ENCODE measurements at places on chromosomes 11 and 22.

- DNase-seq: no peak
These were observed 19.7 kb downstream of the ARFGAP2 start for GRCh38 chr11:47156951-47157350.

DNA sequence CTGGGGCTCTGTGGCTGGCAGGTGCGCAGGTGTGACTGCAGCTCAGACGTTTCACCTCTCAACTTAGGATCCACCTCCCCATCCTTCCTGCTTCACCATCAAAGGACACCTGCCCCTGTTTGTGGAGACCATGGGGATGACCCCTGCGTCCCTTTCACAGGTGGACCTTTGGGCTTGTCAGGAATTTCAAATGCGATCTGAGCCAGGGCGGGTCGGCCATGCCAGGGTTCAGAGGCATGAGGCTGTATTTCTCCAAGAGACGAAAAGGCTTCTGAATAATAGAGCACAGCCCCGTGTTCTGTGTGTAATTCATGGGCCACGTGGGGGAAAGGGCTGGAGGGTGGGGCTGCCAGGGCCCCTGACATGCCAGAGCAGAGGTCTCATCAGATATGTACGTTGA, 668.0 kb downstream of the BRD1 start:
- DNase-seq: no peak

GRCh38 chr22:41857155-41857859, 24.4 kb downstream of the SREBF2 start:
- DNase-seq: peak; percentile 80

GRCh38 chr11:47907499-47907898, 59.3 kb upstream of the NUP160 start:
- no peak for DNase-seq

- DNase-seq: no peak
These were observed 78.9 kb downstream of the SFI1 start for GRCh38 chr22:31575190-31575589.

DNA sequence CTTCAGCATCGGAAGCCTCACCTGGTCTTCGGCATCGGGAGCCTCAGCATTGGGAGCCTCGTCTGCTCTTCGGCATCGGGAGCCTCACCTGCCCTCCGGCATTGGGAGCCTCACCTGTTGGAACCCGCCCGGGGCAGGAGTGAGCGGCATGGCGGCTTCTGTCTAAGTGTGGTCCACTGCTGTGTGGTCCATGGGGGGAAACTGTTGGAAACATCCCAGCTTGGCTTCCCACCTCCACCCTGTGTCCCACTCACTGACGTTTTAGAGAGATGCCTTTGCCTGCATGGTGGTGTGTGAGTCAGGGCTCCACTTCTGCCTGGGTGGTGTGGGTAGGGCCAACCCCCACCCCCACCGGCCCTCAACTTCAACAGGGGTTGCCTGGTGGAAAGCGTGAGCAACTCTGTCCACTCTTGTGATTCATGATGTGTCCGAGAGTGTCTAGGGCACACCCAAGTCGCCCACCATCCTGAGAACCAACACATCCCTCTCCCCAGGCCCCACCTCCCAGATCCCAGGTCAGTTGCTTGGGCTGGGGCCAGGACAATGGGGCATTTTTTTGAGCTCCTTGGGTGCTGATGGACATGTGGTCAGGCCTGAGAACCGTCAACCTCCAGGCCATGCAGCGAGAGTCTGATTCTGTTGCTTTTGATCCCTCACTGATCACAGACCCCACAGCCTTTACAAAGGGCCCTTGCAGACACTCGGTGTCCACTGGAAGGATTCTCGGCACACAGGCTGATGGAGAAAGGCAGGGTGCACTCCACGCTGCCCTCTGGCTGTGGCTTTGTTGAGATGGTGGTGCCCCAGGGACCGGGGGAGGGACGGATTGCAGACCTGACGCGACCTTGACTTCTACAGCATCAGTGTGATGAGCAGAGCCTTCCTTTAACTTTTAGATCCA, 406.7 kb downstream of the TBC1D22A start:
- DNase-seq: no peak

DNA sequence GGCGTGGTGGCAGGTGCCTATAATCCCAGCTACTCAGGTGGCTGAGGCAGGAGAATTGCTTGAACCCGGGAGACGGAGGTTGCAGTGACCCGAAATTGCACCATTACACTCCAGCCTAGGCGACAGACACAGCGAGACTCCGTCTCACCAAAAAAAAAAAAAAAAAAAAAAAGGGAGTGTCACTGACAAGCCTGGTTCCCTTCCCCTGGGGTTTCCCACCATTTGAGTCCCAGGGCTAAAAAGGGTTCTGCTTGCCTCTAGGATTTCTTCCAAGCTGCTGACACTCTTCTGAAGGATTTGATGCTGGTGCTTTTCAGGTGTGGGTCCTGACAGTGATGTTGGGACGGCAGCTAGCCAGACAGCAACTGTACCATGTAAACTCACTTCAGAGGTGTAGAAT, 1.3 kb upstream of the CCDC88B start:
- no peak for DNase-seq

DNA sequence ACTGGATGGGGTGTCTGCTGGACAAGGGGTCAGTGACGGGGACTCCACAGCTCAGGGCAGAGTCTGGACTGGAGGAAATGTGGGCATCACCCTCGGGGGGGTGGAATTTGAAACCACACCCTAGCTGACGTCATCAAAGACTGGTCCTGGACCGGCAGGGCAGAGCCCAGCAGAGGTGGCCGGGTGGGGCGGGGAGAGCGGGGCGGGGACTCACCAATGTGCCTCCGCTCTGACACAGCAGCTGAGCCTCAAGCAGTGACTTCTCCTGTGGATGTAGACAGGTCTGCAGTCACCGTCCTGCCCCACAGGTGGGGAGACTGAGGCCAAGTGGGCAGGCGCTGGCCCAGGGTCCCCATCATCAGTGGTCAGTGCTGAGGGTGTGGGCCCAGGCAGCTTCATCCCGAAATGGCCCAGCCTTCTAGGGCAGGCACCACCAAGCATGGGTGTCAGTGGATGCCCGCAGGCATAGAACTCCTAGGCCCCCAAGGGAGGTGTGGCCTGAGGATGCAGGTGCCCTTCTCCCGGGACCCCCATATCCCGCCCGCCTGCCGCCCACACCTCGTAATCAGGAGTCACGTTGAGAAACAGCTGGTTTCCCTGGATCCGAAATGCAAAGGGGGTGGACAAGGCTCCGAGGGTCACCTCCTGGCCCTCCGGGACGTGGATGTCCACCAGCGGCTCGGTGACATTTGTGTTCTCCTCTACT, 603 bp downstream of the CDHR5 start:
- DNase-seq: no peak

GRCh38 chr11:16881074-16881709, 133.0 kb downstream of the PLEKHA7 start:
- DNase-seq: no peak

DNA sequence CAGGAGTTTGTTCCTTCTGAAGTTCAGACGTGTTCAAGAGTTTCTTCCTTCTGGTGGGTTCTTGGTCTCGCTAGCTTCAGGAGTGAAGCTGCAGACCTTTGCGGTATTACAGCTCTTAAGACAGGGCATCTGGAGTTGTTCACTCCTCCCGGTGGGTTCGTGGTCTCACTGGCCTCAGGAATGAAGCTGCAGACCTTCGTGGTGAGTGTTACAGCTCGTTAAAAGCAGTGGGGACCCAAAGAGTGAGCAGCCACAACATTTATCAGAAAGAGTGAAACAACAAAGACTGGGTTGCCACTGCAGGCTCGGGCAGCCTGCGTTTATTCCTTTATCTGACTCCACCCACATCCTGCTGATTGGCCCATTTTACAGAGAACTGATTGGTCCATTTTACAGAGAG, 373.1 kb downstream of the ETS1 start:
- no peak for DNase-seq

- peak; percentile 45 for DNase-seq
These were observed 11.7 kb downstream of the TECTA start for GRCh38 chr11:121112498-121113455.

- no peak for DNase-seq
These were observed 53.4 kb upstream of the EMID1 start for GRCh38 chr22:29152045-29152953.

DNA sequence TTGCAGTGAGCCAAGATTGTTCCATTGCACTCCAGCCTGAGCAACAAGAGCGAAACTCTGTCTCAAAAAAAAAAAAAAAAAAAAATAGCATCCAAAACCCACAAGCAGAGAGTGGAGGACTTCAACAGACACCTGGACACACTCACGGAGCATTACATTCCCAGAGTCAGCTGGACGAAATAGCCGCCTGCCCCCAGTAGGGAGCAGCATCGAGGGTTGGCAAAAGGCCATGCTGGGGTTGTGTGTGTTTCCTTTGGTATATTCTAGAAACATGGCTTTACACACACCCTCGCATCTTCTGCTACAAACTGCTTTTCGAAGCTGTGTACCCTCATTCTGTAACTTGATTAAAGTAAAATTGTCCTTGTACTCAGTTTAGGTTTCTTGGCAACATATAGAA, 5.3 kb downstream of the ADA2 start:
- DNase-seq: peak; percentile 39

DNA sequence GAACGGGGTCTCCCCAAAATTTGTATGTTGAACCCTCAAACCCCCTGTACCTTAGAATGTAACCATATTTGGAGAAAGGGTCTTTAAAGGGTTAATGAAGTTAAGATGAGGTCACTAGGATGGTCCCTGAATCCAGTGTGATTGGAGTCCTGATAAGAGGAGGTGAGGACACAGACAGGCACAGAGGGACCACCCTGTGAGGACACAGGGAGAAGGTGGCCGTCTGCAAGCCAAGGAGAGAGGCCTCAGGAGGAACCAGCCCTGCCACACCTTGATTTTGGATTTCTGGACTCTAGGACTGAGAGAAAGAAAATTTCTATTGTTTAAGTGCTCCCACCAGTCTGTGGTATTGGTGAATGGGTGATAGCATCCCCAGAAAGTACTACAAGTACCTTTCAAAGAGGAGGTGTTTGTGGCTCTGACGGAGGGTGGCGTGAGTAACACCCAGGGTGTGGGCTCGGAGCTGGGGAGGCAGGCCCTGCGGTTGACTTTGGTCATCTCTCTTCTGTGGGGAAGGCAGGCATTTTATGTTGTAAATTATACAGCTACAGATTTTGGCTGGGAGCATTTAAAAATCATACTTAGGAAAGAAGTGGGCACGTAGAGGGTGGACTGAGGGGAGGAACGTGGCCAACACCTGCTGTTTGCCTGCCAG, 13.8 kb downstream of the MRGPRF start:
- DNase-seq: no peak

DNA sequence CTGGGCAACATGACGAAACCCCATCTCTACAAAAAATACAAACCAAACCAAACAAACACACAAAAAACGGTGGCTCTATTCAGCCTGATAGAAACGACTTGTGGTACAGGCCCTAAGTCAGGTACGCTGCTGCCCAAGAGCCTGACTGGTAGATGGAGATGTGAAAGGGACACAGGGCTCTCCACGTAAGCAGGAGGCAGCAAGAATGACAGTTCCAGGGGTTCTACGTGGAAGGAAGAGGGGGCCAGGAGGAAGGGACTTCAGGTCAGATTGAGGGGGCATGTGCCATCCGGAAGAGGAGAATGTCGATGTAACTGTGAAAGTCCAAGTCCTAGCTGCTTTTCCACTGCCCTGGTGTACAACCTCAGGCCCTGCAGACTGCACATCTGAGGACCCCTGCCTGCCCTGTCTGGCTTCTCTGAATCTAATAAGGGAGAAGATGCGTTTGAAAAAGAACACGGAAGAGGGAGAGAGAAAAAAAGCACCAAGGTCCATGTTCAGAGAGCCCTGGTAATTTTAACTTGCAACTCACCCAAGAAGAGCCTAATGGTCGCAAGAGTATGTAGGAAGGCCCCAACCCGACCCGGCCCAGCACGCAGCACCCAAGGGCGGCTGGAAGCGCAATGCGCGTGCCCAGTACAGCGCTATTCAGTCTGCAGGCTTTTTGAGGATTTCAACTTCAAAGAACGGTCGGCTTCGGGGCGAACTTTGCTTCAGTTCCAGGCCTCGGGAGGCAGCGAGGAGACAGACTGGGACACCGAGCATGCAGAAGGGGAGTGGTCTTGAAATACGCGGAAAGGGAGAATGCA, 909 bp upstream of the ZNRD2 start:
- no peak for DNase-seq

- DNase-seq: no peak
These were observed 111.4 kb upstream of the PITPNB start for GRCh38 chr22:28030473-28030872.

DNA sequence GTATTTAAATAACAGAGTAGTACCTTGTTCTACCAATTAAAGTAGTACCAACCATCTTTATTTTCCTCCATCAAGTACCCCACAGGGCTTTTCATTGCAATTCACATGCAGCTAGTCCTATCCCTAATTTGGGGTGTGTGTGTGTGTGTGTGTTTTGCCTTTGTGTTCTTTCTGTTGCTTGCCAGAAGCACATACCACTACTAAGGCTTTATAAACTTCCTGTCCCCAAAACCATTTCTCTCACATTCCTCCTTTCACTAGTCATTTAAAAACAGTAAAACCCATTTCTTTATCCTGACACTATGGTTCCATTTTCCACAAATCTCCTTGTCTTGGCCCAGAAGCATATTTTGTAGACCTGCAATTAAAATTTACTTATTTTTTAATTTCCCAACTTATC, 54.6 kb downstream of the SLC36A4 start:
- no peak for DNase-seq

GRCh38 chr22:48900626-48901025, 927.0 kb downstream of the BRD1 start:
- DNase-seq: no peak

DNA sequence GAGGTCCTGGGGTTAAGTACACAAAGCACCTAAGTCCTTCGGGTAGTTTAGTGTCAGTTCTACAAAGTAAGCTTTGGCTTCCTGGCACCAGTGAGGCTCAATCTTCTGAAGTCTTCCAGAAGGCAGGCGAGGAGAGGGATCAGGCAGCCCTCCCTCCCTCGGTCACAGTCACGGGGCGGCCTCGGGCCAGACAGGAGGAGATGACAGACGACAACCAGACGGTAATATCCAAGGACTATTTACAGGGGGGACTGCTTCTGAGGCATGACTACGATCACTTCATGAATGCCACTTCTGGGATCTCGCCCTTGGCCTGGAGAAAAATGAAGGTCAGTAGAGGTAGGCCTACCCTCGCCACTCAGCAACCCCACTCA, 383 bp upstream of the TMEM223 start:
- DNase-seq: no peak

DNA sequence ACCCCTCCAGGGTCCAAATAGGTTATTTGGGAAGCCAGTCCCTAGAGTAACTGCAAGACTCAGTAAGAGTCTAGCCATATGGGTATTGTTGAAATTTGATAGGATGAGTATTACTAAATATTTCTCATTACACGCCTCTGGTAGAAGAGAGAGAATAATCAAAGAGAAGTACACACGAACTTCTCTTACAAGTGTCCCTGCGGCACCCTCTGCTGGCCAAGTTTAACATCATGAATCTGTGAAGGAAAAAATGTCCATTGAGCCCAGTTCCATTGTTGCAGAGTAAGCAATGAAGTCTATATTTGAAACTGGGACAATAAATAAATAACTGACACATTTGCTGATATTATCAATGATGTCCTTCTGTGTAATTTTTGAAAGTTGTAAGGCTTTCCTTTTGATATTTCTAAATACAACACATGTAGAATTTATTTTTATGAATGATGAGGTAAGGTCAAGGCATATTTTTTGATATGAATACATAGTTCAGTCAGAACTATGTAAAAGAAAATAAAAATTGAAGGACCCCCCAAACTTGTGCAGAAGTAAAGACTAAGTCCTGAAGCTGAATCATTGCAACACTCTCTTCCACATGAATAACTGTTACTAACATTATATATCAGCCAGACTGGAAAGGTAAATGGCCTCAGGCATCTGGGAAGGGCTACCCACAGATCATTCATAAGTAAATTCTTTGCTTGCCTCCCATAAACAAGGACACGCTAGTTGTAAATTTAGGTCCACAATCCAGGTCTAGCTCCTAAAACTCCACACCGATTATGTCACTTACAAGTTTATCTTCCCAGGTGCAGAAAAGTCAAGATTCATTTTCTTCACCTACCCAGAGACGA, 10.0 kb downstream of the OR51L1 start:
- DNase-seq: peak; percentile 20

Data from CD8-positive, alpha-beta T cell (primary cell).